ENCODE measurements at places on chromosomes 3 and 15.

DNA sequence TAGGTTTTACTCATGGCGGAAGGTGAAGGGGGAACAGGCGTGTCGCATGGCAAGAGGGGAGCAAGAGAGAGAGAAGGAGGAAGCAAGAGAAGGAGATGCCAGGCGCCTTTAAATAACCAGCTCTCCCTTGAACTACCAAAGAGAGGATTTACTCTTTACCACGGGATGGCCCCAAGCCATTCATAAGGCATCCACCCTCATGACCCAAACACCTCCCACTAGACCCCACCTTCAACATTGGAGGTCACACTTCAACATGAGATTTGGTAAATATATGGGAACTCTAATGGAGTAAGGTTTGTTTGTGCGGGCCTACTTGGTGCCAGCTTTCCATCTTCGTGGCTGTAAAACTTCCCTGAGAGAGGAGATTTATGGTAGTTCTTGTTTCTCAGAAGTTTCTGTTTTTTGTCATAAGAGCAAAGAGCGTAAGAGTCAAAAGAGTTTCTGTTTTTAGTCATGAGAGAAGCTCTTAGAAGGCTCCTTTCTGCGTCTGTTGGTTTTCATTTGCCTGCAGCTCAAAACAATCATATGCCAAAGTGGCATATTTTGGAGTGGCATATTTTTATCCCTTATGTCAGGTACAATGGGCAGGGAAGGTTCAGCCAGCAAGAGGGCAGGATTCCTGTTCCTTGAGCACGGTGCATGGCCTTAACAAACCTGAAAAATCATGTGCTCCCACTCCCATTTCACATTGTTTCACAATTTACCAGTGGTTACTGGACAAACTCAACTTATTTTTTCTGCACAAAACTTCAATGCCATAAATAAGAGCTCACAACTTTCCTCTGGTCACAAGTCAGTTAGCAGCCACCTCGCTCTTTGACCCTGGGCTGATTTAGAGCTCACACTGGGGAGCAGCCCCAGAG lies 12.5 kb downstream of the PML start:
- DNase-seq, result no peak

GRCh38 chr3:144097163-144097562 lies 125.5 kb downstream of the DIPK2A start:
- DNase-seq, result no peak

GRCh38 chr15:62717496-62717895 lies 325.1 kb upstream of the TPM1 start:
- DNase-seq, result no peak

DNA sequence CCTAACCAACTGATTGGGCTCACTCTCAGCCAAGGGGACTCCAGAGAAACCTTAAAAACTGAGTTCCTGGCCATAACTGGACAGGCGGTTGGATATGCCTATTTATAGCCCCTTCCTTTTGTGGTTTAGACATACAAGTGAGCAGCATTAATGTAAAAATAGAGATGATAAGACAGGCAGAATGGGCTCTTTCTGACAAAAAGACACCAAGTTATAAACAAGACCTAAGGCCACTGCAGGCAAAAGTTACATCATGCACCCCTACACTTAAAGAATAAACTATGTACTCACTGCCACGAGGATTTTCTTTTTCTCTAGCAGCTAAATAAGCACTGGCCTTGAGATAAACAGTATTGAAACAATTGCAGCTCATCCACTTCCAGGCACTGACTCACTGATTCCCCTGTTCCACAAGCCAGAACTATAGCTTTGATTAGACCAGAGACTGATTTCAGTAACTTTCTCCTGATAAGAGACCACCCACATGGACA lies 30.1 kb downstream of the SUCNR1 start:
- DNase-seq, result no peak

DNA sequence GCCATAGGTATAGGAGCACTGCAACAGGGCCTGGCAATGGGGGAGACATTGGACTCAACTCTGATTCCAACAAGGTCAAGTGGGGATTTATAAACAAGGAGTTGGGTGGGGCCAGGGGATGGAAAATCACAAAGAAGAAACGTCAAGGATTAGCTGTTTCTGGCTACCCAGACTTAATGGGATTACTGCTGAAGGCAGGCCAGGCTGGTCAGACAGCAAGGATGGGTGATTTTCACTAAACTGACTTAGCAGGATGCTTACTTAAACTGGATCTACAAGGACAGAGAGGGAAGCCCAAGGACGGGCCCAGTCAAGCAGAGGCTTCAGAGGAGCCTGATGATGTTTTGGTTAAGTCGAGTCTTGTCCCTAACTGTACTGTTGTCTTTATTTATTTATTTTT lies 76.2 kb downstream of the USP13 start:
- no peak for DNase-seq

DNA sequence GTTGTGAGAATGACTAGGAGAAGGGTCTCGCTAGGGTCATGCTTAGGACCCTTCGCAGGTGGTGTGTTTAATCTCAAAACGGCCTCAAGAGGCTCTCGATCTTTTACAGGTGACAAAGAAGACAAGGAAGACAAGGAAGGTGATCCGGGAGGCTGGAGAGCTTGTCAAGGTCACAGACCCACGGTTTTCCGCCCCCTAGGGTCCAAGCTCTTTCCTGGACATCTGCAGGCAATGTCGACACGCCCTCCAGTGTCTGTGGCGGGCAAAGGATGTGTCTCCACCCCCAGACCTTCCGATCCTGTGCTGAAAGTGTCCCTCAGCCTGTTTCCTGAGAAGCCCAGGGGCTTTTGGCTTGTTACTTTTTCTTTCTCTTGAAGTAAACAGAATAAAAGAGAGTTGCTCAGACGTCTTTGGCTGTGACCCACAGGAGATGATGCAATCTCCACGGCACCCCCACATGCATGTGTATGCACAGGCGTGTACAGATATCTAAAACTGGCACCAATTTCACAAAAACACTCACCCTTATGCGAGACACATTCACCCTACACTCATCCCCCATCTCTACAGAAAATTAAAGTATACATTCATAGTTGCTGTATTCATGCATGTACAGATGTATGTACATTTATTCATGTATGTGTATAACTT lies 108.8 kb downstream of the KLF13 start:
- DNase-seq, result peak; percentile 82

GRCh38 chr3:188664795-188665194 lies 507.0 kb upstream of the TPRG1 start:
- DNase-seq, result no peak

DNA sequence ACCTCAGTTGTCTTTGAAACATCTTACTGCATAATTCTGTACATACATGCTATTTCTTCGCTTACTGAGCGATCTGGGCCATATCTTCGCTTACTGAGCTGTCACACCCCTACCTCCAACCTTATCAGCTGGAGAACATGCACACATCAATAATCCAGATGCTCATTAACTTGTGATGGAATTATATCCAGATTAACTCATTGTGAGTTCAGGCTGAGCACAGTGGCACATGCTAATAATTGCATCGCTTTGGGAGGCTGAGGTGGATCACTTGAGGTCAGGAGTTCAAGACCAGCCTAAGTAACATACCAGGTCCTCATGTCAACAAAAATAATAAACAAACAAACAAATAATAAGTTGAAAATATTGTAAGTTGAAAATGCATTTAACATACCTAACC lies 19.3 kb upstream of the ANXA2 start:
- no peak for DNase-seq

DNA sequence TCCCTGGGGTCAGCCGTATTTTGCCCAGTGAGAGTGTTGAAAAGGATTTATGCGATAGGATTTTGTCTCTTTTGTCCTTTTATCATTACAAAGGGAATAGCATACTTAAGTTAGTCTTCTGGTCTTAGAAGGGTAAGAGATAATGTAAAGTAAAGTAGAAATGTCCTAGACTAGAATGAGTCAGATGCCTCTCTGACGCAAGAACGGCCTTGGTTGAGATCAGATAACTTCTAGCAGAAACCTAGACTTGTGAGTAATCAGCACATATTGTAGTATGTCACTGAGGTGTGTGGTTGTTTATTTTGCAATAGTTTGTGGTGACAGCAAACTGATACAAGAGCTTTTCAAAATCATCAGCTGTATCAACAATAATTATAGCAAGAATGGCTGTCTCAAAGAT lies 866.1 kb downstream of the NSUN3 start:
- no peak for DNase-seq

DNA sequence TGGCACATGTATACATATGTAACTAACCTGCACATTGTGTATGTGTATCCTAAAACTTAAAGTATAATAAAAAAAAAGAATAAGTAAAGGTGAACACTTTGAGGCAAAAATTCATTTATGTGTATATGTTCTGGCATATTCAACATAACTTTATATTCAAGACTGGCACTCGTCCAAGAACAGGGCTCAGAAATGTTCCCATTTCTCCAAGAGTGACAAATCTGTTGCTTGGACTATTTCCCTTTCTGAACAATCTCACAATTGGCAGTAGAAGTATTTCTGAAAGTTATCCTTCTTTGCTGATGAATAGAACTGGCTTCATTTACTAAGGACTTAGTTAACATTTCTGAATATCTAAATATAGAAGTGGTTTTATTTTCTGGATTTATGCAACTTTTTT lies 212.8 kb downstream of the ADAMTSL3 start:
- DNase-seq, result no peak

GRCh38 chr3:149895769-149896168 lies 74.9 kb downstream of the PFN2 start:
- no peak for DNase-seq

DNA sequence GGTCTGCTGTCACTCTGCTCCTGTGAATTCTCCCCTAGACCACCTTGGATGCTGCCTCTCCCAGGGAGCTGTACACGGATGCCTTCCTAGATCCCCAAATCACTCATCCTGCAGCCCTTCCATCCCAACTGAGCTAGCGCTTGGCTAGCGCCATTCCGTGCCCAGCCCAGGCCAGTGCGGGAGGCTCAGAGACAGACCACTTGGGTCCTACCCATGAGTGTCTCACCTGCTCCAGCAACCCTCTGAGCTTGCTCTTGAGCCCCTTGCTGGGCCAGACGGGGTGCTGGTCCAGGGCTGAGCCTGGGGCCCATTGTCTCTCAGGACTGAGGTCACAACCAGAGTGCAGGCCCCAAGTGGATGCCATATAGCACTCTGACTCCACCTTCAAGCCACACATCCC lies 17.7 kb downstream of the SH2D7 start:
- no peak for DNase-seq

GRCh38 chr15:89781891-89782618 lies 5.9 kb downstream of the MESP2 start:
- no peak for DNase-seq

DNA sequence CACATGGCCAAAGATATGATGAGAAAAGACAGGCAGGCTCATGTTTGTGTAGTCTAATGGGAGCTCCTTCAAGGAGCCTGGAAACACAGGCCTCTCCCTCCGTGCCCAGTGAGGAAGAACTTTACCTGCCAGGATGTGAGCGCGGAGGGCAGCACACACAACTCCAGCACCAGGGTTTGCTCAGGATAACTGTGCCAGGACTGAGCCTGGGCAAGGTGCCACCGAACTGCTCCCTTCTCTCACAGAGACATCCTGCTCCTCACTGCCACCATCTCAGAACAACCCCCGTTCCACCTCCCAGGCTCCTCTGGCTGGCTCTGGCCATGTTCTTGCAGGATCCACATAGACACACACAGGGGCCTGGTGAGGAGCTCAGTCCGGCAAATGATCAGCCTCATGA lies 87.4 kb downstream of the NUP210 start:
- no peak for DNase-seq

- DNase-seq, result no peak
These were observed 69.3 kb downstream of the NTRK3 start for GRCh38 chr15:88187195-88187594.

DNA sequence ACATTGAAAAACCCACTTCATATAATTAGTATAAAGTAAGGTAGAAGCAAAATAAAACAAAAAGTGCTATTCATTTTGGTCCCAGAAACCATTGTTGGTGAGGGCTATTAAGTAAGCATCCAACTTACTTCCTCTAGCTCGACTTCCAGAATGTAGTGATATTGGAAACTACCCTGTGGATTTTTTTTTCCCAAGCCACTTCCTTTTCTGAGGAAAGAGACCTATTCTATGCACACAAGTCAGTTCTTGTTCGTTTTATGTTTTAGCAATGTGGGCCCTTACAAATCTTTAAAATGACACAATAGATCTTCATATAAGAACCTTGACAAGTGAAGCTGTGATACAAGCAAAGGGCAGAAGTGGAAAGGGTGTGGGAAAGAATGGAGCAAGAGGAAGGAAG lies 402.0 kb upstream of the TBL1XR1 start:
- DNase-seq, result peak; percentile 14

GRCh38 chr3:161372321-161373260 lies 1.3 kb upstream of the SPTSSB start:
- DNase-seq, result peak; percentile 35

DNA sequence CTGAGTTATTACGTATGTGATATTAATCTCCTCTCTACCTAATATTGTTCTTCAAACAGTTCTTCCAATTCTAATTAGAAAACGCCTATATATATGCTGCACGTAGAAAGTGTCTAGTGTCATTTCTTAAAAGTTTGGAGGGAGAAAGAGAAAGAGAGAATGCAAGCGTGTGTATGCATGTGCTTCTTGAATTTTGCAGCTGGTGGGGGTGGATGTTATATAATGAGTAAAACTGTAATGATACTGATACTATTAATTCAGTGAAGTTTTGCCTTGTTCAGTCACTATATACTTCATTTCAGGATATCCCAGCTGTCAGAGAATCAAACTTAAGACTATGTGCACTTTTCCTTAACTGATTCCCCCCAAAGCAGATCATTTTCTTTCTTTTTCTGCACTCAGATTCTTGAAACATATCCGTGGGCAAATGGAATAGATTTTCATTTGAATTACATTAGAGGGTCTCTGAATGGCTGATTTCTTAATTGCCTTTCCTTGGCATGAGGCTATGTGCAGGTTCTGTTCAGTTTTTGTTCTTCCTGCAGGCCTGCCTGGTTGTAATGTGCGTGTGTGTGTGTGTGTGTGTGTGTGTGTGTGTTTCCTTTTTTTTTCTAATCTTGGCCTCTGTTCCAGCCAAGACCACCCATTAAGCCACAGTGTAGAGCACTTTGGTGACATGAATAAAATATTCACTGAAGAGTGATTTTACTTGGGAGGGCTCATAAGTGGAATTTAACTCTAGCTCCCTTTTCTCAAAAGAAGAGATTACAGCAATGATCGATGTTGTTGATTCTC lies 617.5 kb downstream of the RBMS3 start:
- DNase-seq, result no peak

DNA sequence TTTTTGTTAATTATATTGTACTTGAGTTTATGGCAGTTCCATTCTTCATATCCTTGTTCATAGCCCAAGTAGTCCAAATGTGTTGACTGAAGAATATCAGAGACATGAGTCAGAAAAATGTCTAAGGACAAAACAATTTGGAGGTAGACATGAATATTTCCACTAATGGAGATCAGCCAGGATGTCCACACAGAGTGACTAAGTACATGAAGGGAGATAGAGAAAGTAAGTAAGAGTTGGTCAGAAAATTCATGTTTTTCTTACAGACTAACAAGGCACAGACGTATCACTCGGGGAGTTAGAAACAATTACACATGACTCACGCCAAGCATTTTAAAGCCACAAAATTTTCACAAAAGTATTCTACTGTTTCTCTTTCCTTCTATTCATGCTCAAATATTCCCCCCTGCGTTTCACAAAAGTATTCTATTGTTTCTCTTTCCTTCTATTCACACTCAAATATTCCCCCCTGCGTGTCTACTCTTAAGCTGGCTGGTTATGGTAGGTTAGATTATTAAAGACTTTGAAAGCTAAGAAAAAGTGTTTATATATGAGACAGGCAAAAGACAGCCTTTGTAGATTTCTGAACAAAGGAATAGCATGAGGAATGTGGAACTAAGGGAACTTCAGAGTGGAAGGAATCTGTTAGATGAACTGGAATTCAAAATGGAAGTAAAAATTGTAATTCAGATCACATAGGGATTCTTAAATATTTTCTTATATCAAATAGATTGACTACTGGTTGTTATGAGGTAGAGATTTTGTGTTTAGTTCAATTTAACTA lies 648.7 kb upstream of the CCDC54 start:
- DNase-seq, result no peak

- no peak for DNase-seq
These were observed 197.8 kb downstream of the TBC1D5 start for GRCh38 chr3:17544632-17545031.

All from CD8-positive, alpha-beta T cell (primary cell).